Omental fat pad (tissue), 4 donors: ENCODE measurements at places on chromosomes 3 and 15.
A peak's percentile ranks its signal among the peaks of the same experiment; 100 is the strongest.

- DNase-seq = no peak
These were observed 75.7 kb downstream of the GMPS start for GRCh38 chr3:155946178-155946577.

GRCh38 chr3:160125258-160125657, 100.0 kb upstream of the C3orf80 start:
- no peak for DNase-seq

GRCh38 chr15:100500226-100500990, 28.3 kb downstream of the CERS3 start:
- DNase-seq = no peak

GRCh38 chr15:51313074-51313393, 25.4 kb downstream of the CYP19A1 start:
- DNase-seq = no peak

GRCh38 chr15:89837134-89837829, 22.6 kb upstream of the ANPEP start:
- DNase-seq = no peak

- DNase-seq = no peak
These were observed 439 bp downstream of the SSR3 start for GRCh38 chr3:156554515-156554841.

DNA sequence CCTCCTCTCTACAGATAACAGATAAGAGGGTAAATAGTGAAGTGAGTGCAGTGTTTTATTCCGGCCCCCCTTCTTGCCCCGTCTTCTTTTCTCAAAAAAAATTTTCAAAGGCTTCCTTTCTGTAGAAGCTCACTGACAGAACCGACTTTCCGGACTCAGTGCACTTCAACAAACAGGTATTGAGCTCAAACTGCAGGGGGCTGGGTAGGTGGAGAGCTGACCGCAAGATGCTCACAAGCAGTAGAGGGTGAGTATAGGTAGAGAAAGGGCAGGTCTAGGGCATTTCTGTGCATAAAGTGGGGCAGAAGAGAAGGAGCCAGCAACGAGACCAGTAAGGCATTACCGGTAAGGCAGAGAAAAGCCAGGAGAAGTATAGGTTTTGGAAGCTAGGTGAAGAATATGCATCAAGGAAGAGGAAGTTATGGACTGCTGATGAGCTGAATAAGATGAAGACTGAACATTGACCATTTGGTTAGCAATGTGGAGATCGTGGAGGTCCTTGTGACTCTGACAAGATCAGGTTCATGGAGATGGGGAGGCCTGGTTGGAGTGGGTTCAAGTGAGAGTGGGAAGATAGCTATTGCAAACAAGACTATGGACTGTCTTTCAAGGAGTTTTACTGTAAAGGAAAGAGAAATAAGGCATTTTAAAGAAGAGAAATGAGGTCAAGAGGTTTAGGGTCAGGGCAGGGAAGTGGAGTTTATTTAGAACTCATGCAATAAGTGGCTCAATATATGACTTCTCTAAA, 97.4 kb downstream of the ST6GAL1 start:
- DNase-seq = no peak

- DNase-seq = no peak
These were observed 59.4 kb upstream of the KCNMB2 start for GRCh38 chr3:178476886-178477285.

DNA sequence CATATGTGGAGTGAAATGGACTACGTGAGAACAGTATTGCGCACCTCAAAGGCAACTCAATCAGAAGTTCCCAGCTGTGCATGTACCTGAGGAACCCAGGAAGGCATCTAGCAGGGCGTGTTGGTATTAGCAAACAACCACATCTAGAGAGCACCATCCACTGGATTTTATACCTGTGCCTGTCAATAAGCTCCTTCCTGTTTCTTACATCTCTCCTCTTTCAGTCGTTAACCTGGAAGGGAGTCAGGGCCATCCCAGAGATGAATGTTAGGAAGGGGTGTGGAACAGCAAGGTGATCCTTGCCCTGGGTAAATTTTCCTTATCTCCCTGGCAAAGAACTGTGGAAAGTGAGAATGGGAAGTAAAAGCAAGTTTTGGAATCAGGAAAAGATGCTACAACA, 29.6 kb upstream of the CHMP2B start:
- no peak for DNase-seq

- no peak for DNase-seq
These were observed 222.4 kb downstream of the OPA1 start for GRCh38 chr3:193815246-193816027.

GRCh38 chr15:27648359-27648758, 450.8 kb downstream of the OCA2 start:
- DNase-seq = no peak

GRCh38 chr3:50675179-50676030, 678 bp downstream of the DOCK3 start:
- DNase-seq = no peak

DNA sequence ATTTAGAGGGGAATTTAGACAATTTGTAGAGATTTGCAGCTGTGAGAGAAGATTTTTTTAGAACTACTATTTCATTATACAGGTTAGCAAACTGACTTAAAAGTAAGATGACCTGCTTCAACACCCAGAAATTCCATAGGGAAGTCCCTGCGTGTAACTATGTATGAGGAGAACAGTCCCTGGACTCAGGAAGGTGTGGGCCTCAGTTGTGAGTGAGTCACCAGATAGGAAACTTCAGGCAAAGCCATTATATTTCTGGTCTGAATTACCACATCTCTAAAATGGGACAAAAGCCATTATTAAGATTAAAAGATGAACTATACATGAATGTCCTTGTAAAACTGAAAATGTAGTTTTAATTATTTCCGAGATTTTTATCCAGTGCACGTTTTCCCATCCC, 488.3 kb upstream of the GOLIM4 start:
- DNase-seq = no peak

DNA sequence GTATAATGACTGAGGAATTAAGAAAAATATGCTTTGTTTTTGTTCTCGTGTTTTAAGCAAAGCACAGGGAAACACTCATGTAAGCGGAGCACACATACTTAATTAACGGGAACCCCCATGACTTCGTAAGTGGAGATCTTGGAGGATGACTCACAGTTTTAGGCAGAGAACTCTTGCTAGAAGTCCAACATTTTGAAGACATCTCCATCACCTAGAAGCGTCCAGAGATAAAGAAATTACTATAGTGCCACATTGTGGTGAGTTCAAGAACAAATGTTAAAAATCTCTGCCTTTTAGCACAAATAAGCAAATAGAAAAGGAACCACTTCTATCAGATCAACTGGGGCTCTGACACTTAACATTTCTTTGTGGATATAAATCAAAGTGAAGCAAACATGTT, 194.1 kb upstream of the ARHGEF26 start:
- no peak for DNase-seq

GRCh38 chr3:9947025-9947995, 4.9 kb downstream of the PRRT3 start:
- DNase-seq = no peak

- DNase-seq = no peak
These were observed 201.5 kb upstream of the RBMS3 start for GRCh38 chr3:29079358-29079757.

DNA sequence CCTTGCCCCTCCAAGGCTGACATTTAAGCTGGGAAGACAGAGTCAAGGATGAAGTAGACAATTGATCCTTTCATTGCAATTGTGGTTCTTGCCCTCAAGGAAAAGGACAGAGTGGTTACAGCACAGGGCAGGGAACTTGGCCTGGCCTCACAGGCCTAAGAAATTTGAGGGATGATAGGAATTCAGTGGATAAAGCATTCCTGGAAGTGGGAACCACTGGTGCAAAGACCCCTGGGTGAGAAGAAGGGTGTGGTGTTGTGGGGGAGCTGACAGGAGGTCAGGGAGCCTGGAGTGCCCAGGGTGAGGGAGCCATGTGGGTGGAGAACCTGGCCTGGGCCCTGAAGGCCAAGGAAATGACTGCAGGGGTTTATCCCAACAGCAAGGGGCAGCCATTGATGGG, 287.4 kb downstream of the UACA start:
- no peak for DNase-seq

DNA sequence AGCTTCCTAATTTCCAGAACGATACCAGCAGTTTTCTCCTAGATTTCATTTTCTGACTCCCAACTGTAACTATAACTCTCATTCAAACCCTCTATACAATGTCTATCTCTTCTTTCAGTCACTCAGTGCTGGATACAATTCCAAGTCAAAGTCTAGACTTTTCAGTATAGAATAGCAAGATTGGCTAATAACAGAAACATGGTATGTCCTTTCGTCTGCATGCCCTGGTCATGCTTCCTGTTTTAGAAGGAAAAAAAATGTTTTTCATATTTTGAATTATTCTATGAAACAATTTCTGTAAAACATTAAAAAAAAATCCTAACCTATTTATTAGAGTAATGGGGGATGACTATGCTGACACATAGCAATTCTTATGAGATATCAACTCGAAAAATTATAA, 180.0 kb downstream of the KCNAB1 start:
- DNase-seq = no peak

DNA sequence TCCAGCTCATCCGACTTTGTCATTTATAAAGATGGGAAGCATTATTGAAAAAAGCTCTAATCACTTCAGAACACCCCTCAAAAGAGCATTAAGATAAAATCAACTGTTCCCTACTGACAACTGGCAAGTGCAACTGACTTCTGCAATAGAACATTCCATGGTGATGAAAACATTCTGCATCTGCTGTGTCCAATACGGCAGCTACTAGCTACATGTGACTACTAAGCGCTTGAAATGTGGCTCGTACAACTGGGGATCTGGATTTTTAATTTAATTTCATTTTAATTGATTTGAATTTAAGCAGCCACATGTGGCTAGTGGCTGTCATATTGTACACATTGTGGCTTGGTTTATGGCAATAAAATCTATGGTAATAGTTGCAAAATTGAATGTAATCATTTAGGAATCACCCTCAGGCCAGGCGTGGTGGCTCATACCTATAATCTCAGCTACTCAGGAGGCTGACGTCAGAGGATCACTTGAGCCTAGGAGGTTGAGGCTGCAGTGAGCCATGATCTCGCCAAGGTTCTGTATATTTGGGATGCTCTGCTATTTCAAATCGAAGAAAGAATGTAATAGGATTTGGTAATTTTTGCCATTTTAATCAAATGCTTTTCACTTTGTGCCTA, 390.3 kb downstream of the GABRB3 start:
- DNase-seq = no peak

- DNase-seq = no peak
These were observed 21.0 kb upstream of the CTXND1 start for GRCh38 chr15:80272987-80273386.

DNA sequence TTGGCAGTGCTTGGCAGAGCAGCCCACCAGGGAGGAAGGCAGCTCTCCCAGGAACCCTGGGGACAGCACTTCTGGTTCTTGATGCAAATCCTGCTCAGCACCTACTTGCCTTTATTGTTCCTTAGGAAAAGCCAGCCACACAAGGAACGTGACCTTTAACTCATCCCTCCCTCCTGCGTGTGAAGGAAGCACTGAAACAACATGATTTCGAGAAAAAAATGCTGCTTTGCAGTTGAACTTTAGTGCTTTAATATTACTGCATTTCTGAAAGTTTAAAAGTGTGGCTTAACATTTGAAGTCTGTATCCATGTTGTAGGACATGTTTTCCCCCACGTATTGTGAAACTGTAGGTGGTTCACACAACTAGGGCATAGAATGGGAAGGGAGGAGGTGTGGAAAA, 50.4 kb upstream of the CTNNB1 start:
- DNase-seq = no peak

GRCh38 chr3:126934031-126934531, 48.8 kb upstream of the PLXNA1 start:
- no peak for DNase-seq

GRCh38 chr3:151686257-151686656, 47.5 kb upstream of the AADACL2 start:
- no peak for DNase-seq

GRCh38 chr3:177713928-177714900, 516.9 kb upstream of the TBL1XR1 start:
- no peak for DNase-seq

DNA sequence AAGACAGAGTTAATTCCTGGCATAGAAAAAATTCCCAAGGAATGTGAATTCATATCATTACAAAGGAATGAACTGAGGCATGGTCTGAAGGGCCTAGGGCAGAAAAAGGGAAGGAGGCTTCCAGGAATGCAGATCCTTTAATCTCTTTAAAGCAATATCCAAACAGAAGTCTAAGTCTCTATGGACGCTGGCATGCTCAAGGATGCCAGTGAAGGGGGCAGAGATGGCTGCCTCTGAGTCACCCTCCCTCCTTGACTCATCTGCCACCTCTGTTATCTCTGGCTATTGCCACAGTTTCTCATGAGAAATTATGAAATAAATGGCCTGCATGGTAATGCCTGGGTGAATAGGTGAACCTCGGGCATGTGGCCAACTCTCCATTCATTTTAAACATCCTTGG, 96.3 kb upstream of the BCL6 start:
- DNase-seq = no peak

- DNase-seq = peak; percentile 73
These were observed 17.3 kb downstream of the DPH3 start for GRCh38 chr3:16247282-16248061.

DNA sequence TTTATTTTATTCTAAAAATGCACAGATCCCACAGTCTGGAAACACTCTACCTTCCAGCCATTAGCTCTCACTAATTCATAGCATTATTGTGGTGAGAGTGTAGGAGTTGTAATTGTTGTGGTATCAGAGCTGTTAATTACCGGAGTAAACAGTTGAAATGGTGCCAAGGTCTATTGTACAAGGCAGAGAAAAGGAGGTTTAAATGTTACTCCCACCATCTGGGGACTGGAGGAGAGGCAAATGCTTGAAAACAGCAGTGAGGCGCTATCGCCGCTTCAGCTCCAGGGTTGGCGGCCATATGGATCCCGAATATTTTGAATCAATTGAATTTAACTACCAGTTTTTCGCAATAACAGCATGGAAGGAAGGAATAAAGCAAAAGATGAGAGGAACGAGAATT, 113.1 kb upstream of the C15orf61 start:
- DNase-seq = no peak

DNA sequence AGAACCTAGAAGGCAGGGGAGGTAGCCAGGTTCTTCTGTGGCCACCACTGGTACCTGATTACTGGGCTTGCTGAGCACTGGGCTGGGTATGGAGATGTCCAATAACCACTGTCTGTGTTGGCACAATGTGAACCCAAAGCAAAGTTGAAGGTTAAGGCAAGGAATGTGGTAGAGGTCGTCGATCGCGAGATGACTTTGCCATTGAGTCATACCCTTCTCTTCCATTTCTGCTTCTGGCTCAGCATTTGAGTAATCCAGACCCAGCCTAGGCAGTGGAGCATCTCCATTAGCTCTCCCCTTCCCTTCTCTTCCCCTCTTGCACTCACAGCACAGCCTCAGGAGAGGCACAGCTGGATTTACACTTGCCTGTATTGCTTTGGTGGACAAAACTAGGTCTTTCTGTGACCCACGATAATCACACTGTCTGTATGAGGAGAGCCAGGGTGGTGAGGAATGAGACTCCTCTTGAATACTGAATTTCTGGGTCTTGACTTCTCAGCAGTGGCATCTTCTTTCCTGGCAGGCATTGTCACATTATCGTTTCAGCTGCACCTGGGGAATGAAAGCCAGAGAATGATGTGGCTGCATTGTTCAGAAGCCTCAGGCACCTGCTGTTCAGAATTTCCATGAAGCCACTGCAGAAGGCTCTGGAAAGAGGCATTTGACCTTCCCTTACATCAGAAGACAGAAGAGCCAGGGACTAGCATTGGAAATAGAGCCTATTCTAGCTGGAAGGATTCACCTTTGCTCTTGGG, 272.6 kb downstream of the PDCD6IP start:
- no peak for DNase-seq
